Dermis microvascular lymphatic vessel endothelial cell (primary cell): ENCODE measurements at places on chromosomes 16 and 17. TPM values are rescaled to one million over a fixed set of nuclear protein-coding genes. Genes with fewer than 3 reads are reported as not detected.

The ACSM3 gene
- total RNA-seq = 0.13 TPM in 2 replicates

DNA sequence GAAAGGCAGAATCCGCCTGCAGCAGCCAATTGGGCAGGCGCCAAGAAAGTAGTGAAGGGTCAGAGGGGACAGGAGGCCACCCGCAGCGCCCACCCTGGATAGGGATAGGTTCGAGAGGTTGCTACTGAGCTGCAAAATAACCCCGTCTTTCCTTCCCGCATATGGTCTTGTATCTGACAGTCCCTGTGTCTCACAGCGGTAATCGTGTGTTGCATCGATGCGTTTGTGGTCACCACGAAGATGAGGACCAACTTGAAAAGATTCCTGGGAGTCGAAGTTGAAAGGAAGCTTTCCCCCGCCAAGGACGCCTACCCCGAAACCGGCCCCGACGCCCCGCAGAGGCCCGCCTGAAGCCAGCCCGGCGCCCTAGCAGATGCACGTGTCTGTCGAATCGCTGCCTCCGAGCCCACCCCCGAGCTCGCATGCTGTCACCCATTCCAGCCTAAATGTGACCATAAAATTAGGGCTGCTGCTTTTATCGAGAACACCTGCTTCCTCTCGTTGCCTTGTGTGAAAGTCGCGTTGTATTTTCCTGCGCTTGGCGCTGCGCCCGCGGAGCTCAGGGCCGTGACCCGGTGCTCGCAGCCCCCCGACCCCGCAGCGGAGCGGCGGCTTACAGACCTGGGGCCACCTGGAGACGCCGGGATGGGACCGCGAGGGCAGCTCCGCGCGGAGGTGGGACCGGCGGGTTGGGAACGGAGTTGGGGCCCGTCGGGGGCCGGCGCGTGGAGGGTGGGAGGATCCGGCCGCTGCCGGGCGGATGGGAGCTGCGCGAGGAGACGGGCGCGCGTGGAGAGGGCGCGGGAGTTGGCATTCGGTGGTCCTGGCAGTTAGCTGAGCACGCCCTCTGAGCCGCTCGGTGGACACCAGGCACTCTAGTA lies at the start of gene CMTM2:
Gene CMTM2 (plus strand): TSS at position 813 of the 881 bp plus-strand sequence. CDS start 145 bp downstream, outside the sequence.
- no peak for DNase-seq

The CTRL gene
- total RNA-seq = 0.25 and 0.26 TPM in 2 replicates

- peak; percentile 3 for DNase-seq
These were observed 713 bp downstream of the COX11 start for GRCh38 chr17:54967621-54968261.

GRCh38 chr16:12811441-12812383 lies 8.0 kb upstream of the CPPED1 start:
- DNase-seq = no peak

The NACA2 gene
- total RNA-seq = not detected in 2 replicates

DNA sequence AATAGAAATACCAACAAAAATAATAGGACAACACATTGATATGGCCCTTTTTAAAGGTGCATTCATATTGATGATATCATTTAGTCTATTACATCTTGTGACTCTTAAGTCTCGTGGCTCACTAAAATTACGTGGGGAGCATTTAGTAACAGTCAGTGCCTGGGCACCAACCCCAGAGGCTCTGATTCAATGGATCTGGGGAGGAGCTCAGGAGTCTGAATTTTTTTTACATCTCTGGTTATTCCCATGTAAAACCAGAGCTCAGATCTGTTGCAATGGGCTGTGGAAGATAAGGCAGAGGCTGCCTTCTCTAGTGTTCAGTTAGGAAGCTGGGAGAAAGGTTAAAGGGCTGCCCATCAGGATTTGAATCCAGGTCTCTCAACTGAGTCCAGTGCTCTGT lies 549.9 kb upstream of the CDH5 start:
- no peak for DNase-seq

GRCh38 chr16:50066482-50067289 lies 916 bp downstream of the HEATR3 start:
- DNase-seq = no peak

DNA sequence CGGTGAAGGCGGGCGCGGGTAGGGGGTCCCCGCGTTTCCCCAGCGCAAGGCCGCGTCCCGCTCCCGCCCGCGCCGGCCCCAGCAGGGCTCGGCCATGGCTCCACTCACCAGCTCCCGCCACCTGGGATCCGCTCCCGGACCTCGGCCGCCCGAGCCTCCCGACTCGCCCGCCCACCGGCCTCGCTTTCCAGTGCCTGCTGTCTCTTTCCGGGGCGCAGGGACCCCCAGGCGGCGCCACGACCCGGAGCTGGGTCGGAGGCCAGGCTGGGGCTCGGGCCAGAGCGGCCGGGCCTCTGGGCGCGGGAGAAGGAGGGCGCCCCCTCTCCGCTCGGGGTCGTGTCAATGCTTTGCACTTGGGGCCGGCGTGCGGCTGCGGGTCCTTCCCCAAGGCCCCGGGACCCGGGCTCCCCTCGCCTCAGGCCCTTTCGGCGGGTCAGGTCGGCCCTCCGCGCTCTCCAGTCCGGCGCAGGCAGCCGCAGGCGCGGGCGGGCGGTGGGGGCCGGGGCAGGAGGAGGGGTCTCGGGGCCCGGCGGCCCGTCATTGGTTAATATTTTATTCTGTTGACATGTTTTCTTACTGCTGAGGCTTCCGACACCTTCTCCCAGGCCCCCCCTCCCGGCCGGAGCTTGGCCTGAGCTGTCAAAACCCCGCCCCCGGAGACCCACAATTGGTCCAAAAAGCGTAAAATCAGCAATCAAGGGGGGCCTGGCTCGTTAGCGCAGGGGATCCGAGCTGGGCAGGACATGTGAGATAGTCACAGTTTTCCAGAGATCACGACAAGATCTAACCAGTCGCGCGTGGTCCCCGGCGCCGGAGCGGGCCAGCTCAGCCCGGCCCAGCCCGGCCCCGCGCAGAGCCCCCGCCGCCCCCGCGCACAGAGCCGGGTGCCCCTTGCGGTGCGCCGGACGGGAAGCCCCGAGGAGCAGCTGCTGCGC lies at the start of gene TBX2:
Gene TBX2 (plus strand): TSS at position 713 of the 935 bp plus-strand sequence. CDS start 334 bp downstream, outside the sequence.
- DNase-seq = no peak

GRCh38 chr16:88430524-88431446 lies 22.3 kb upstream of the ZFPM1 start:
- DNase-seq = no peak

The CLEC19A gene
- total RNA-seq = not detected in 2 replicates

- no peak for DNase-seq
These were observed 37.2 kb upstream of the CCNF start for GRCh38 chr16:2392025-2392424.

DNA sequence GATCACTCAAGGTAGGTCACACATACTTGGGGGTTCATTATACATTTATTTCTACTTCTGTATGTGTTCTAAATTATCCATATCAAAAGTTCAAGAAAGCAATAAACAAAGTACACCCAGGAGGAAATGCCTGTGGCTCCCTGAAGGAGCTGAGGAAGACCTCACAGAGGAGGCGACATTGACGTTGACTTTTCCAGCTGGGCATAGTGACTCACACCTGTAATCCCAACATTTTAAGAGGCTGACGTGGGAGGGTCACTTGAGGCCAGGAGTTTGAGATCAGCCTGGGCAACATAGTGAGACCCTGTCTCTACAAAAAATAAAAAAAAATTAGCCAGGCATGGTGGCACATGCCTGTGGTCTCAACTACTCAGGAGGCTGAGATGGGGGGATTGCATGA lies 16.3 kb downstream of the ITGAD start:
- DNase-seq = no peak

The KRT33A gene
- total RNA-seq = not detected in 2 replicates

GRCh38 chr16:88785106-88785924 lies at the start of gene PIEZO1:
TSS of gene PIEZO1 (minus strand) at chr16:88785220. CDS start at chr16:88784964, 256 bp downstream.
- DNase-seq = no peak
